ENCODE measurements at places on chromosomes 13 and 19. TPM values are rescaled to one million over a fixed set of nuclear protein-coding genes. Genes with fewer than 3 reads are reported as not detected.

Gene CNN1
- not detected for total RNA-seq

GRCh38 chr13:41603917-41604316 lies 146.6 kb downstream of the RGCC start:
- no peak for DNase-seq

DNA sequence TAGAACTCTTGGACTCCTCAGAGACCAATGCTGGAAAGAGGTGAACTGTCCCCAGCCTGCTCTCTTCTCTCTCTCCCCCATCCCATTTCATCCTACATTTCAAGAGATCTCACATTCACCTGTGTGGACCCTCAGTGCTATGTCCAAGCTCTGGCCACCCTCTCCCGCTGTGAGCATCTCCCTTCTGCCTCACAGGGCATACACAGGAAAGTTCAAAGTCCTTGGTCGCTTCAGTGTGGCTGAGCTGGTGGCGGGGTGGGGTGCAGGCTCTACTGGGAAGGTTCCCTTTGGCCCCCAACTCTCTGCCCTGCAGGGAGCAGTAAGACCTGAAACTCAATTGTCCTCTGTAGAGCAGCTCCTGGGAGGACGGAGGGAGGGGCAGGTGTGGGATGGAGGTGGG lies 27.0 kb downstream of the SPTBN4 start:
- DNase-seq = no peak

DNA sequence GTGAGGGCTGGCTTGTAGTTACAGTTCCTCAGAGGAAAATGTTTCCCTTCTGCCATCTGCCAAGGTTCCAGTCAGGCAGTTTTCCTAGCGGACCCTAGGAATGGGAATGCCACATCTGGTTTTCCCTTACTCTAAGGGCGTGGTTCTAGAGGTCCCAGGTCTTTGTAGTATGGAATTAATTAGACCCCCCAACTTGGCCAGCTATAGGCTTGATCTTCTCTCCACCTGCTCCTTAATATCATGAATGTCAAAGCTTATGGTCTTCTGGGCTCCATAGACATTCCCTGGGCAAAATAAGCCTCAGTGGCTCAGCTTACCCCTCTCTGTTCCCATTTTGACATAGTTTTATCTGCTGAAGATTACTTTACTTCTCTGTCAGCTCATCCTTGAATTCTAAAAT lies 70.0 kb downstream of the ZNF568 start:
- no peak for DNase-seq

DNA sequence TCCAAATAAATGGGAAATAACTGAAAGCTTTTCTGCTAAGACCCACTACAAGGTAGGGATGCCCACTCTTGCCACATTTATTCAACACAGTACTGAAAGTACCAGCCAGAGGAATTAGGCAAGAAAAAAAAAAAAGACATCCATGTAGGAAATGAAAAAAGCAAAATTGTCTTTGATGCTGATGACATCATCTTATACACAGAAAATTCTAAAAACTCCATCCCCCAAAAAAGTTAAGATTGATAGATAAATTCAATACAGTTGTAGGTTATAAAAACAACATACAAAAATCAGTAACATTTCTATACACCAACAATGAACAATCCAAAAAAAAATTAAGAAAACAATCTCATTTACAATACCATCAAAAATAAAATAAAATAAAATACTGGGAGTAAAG lies 330.4 kb downstream of the RBM26 start:
- no peak for DNase-seq

Gene ZNF17
- 15.9 TPM for total RNA-seq

GRCh38 chr19:18594824-18595373 lies 6.3 kb downstream of the REX1BD start:
- no peak for DNase-seq

GRCh38 chr13:48094404-48094780 lies 512 bp downstream of the MED4 start:
- DNase-seq = peak; percentile 22

DNA sequence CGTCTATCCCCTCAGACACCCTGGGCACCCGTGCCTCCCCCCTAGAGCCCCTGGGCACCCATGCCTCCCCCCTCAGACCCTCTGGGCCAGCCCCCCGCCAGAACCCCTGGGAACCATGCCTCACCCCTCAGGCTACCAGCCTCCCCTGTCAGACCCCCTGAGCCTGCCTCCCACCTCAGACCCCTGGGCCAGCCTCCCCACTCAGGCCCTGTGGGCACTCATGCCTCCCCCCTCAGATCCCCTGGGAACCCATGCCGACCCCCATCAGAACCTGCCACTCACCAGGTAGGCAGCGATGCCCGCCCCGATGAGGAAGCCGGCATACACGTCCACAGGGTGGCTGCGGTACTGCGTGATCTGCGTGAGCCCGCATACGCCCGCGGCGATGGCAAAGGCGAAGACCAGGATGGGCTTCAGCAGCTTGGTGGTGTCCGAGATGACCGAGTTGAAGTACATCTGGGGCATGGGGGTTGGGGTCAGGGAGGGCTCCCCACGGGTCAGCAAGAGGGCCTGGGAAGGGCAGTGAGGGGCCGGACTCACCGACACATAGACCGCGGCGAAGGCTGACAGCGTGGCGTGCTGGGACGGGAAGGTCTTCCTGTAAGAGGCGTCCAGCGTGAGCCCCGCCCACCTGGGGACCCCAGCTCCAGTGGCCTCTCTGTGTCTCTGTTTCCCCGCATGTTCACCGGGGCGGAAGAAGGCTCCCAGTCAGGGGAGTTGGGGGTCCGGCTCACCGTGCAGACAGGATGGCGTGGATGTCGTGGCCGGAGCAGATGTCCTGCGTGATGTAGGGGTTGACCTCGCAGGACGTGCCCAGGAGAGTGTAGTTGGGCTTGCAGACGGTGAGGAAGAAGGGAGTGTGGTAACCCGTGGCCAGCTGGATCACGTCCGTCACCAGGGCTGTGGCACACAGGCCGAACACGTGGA lies 7.3 kb downstream of the PLPPR3 start:
- DNase-seq = no peak

- no peak for DNase-seq
Measured at GRCh38 chr19:39941151-39941550, 6.7 kb upstream of the FCGBP start.

Gene STAP2
- total RNA-seq = 0.57 TPM

DNA sequence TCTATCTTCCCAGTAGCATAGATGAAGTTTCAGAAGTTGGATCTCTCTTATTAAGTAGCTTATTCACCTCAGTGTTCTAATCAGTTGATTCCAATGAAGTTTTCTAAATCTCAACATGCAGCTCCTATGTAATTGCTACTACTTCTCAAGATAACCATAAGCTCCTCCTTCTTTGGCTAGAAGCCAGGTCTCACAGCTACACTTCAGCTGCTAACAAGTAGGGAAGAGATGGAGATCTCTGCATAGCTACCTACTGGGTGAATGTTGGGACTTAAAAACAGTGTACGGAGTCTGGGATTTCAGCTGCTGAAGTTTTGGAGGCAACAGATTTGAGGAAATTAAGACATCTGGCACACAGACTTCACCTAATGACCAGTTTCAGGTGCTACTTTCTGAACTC lies 661.0 kb downstream of the SLITRK1 start:
- DNase-seq = peak; percentile 0

DNA sequence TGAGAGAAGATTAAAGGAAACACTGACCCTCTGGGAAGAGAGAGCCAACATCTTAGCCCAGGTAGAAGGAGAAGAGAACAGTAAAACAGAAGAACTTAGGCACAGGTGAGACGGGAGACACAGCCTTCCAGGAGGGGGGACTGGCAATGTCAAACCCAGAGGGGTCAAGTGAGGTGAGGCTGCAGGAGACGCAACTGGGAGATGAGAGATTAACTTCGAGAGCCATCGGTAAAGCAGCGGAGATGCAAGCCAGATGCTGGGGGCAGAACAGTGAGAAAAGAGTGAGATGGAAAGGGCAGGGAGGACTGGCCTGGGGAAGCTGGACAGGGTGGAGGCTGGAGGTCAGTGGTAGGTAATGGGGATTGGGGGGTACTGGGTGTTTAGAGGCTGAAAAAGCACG lies 5.2 kb downstream of the INSR start:
- no peak for DNase-seq

Gene ZNF492
- not detected for total RNA-seq

GRCh38 chr19:30094756-30095140 lies 152.7 kb downstream of the URI1 start:
- DNase-seq = no peak

DNA sequence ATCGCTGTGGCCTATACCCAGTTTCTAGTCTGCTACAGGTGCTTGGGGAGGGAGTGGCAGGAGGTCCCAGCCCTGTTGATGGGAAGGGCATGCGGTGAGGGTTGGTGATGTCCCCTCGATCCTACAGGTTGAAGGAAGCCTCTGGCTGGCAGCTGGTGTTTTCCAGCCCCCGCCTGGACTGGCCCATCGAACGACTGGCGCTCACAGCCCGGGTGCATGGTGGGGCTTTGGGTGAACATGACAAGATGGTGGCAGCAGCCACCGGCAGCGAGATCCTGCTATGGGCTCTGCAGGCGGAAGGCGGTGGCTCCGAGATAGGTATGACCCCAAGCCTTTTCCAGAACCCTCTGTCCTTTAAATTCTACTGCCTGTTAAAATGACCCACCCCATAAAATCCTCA lies 3.9 kb downstream of the SHKBP1 start:
- DNase-seq = no peak

Gene LILRA1
- total RNA-seq = not detected

Gene MYBPC2
- total RNA-seq = 22.2 TPM

- no peak for DNase-seq
Measured at GRCh38 chr13:75153834-75154233, 328.1 kb downstream of the TBC1D4 start.

Measured in OCI-LY7 (cell line).